Fibroblast of gingiva (primary cell): ENCODE measurements at places on chromosomes 6 and 20.

GRCh38 chr20:11808841-11809240 lies 108.9 kb upstream of the BTBD3 start:
- DNase-seq, result no peak

DNA sequence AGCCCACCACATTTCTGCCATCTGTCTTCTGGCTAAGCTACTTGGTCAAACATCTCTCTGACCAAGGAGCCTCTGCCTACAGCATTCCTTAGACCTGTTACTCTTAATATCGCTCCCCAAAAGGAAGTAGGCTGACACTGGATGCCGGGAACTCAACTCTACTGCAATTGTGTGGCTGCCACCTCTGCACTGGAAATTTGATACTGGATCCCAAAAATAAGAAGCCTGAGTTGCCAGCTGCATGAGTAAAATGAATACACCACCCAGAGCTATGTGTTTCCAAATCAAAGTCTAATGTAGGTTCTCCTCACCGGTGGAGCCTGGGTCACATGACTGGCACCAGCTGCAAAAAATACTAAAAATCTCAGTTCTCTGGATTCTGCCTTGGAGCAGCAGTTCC lies 36.9 kb downstream of the UNC5CL start:
- no peak for DNase-seq

GRCh38 chr20:12265662-12266061 lies 348.0 kb downstream of the BTBD3 start:
- no peak for DNase-seq

- DNase-seq, result no peak
Observed at GRCh38 chr6:76770281-76770680, 693.0 kb downstream of the HTR1B start.

DNA sequence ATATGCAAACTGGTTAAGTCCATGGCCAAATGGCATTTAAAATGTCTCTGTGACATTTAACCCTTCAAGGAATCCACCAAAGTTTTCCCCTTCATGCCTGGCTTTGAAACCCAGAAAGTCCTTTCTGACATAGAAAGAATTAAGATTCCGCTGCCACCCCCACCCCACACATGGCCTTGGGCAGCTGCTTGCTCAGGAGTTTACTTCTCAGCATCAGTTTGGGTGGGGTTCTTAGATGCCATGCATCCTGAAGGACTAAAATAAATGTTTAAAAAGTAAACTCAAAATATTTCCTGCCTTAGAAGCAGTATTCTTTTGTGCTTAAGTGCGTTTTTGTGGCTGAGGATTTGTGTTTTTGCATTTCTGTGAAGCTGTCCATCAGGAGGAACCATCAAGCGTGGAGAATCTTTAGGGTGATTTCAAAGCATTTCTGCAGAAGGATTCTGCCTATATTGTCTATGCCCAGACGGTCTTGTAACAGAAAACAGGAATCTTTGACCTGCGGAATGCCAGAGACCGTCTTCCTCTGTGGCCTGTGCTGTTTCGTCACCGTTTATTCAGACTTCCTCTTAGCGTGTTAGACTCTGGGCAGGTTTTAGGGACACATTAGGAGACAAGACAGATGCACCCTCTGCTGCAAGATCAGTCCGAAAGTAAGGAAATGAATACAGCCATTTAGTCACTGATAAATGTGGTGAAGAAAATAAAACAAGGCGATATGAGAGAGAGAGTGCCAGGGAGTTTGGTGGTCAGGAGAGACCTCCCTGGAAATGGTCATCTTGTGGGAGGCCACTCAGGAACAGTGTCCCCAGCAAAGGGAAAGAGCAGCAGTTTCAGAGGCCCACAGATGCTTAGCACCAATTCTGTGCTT lies 6.2 kb downstream of the DUSP22 start:
- no peak for DNase-seq

DNA sequence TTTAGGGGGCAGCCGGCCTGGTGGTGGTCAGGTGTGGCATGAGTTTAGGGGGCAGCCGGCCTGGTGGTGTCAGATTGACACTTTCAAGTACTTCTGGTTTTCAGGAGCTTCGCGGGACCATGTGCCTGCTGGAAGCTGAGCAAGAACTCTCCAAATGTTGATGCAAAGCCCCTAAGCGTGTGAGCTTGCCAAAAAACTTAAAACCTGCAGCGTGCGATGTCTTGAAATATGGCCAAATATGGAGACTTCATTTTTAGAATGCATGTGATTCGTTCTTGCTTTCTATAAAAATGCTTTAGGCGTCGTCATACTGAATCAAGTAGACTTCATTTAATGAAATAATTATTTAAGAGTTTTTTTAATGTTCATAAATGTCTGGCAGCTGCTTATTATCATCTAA lies 149.4 kb downstream of the SMOC2 start:
- no peak for DNase-seq

DNA sequence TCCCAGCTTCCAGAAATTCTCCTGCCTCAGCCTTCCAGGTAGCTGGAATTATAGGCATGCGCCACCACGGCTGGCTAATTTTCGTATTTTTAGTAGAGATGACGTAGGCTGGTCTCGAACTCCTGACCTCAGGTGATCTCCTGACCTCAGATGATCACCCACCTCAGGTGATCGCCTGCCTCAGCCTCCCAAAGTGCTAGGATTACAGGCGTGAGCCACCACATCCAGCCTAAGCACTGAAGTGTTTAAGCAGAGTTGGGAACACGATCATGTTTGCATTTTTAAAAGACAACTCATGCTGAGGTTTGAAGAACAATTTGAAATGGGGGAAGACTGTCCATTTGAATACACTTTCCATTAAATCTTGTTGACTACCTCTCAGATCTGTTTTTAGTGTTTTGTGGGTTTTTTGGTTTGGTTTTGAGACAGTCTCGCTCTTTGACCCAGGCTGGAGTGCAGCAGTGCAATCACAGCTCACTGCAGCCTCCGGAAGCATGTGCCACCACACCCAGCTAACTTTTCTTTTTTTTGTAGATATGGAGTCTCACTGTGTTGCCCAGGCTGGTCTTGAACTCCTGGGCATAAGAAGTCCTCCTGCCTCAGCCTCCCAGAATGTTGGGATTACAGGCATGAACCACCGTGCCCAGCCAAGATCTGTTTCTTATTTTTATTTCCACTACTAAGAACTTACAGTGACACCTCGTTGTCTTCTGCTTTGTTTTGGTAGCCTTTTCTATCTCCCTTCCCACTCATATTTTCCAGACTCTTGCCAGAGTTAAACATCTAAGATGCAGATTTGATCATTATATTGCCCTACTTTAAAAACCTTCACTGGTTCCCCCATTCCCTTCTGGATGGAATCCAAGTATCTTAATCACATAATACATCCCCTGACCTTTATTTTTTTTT lies 5.5 kb downstream of the CASP8AP2 start:
- no peak for DNase-seq

DNA sequence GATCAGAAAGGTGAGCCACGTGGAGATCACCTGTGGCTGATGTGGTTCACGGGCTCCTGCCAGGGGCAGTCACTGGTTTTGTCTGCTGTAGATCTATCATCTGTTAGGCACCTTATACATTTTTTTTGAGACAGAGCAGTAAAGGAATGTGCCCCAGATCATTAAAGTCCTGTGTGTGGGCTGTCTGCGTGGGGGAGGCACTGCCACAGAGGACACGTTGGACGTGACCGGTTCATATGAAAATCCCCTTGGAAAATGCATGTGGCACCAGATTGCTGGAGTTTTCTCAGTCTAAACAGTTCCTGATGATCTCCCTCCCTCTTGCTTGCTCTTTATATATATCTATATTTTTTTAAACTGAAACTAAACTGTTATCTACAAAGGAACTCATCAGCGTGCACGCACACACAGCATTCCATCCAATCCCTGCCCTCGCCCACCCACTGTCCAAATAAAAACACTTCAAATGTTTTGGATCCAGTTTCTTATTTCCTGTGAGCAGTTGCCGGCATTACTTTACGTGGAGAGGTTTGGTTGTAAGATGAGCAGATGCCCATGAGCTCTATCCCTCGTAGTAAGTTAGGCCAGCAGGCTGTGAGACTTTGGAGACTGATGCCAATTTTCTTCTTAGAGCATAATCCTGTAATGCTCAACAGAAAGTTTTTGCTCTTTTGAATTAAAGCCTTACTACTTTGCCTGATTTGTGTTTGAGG lies 161.6 kb upstream of the EXOC2 start:
- DNase-seq, result peak; percentile 15

- no peak for DNase-seq
Observed at GRCh38 chr20:841568-842546, 8.3 kb downstream of the FAM110A start.

DNA sequence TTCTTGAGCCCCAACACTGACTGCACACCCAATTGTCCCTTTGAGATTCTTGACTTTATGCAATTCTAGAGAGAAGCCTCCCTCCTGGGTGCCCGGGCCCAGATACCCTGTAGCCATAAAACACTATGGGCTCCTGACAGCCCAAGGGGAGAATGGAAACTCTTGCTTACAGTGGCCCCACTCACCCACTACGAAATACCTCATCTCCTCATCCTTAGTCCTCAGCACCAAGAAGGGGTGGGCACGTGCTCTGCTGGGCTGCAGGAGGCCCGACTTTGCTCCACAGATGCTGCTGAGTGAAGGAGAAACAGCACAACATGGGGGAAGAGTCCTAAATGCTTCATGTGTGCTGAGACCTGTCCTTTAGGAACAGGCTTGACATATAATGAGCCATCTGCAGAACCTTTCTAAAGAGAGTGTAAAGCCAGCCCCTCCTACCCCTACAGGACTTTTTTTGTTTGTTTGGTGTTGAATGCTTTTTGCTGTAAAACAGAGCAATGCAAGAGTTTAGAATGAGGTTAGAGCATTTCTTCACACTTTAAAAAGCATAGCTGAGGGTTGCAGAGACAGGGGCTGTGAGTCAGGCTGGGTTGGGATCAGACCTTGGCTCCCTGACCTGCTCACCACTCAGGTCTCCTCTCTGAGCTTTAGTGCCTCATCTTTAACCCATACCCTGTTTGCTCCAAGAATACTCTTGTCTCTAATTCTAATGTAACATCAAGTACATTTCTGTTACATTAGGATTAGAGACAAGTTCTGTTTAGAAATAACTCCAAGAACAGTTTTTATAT lies 17.6 kb upstream of the SIRPG start:
- no peak for DNase-seq

DNA sequence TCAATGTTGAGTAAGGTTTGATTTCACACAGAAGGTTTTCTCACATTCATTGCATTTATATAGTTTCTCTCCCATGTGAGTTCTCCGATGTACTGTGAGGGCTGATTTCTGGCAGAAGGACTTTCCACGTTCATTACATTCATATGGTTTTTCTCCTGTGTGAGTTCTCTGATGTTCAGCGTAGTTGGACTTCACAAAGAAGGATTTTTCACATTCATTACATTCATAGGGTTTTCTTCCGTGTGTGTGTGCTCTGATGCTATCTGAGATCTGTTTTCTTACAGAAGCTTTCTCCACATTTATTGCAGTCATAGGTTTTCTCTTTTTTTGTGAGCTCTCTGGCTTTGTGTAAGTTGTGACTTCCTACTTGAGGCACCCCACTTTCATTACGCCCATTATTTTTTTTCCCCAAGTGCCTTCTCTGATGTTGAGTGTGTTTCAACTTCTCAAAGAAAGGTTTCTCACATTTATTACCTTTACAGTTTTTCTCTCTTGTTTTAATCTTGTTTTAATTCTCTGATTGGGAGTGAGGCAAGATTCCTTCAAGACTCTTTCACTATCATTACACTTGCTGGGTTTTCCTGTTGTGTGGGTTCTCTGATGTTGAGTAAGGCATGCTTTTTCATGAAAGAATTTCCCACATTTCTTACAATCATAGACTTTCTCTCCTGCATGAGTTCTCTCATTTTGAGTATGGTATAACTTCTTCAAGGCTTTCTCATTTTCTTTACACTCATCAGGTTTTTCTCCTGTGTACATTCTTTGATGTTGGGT lies 50.0 kb upstream of the ELMO2 start:
- no peak for DNase-seq

DNA sequence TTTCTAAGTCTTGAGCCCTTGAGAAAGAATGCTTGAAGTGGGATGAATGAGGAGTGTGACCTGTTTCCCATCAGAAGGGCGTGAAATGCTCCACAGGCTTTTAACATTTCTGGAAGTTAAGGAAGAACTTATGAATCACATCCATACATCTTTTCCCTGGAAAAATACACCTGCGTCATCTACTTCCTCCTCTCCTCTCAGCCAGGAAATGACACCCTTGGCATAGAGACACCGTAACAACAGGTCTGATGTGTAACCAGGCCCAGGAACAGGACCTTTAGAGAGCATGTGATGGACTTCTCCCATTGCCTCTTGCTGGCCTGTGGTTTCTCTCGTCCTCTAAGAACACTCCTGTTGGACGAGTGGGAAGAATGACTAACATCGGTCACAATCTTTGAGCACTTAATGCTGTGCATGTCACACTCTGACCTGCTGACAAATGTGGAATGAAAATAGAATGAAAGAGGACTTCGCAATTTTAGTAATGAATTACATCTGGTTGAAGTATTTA lies 28.5 kb upstream of the CITED2 start:
- DNase-seq, result peak; percentile 97

- DNase-seq, result no peak
Observed at GRCh38 chr6:112931832-112932231, 584.7 kb downstream of the RFPL4B start.

DNA sequence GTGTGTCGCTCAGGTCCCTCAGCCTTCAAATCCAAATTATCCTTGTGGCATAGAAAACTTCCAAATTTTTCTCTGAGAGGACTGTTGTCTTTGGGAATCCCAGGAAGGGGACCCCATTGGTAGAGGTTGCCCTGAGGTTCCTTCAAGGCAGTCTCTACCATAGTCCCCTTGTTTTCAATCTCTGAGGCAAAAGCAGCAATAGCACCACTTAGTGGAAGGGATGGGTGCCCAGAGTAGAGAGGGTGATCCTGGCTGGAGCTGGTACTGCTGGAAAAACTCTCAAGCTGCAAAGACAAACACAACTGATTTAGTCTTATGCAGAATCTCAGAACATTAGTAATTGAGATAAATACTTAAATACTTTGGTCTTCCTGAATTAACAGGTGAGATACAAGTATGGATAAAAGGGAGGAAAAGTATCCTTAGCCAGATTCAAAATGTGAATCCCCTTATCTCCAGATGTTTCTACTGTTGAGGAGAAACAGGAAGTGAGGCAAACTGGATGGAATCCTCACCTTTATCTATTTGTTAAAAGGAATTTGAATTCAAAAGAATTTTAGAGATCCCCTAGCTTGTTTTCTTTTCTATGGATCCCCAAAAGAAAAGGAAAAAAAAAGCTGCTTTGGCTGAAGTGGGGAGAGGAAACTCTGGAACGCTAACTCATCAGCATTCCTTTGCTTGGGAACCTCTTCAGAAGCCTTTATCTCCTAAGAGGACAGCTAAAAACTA lies 13.4 kb downstream of the ZNF318 start:
- no peak for DNase-seq

DNA sequence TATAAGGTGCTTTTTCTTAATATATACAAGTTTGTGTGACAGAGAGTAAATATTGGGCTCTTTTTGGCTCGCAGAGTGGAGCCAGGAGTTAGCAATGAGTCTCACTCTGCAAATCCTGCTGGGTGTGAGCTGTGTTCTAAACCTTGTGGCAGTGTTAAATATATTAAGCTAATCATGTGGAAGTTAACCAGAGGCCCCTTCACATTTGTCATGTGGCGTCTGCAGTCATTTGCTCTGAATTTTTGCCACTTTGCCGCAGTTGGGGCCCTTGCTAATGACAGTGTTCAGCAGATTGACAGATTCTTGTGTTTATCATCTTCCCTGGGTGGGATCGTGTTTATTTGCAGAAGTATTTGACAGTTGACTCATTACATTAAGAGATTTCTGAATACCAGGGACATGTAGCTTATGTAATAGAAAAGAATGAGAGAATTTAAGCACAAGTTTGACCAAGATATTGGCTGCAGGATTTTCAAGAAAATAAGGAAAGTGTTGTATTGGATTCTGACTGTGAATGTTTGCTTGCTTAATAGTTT lies 37.9 kb downstream of the SPATA2 start:
- DNase-seq, result no peak
